ENCODE measurements at places on chromosomes 4 and X. TPM values are rescaled to one million over a fixed set of nuclear protein-coding genes. Genes with fewer than 3 reads are reported as not detected.

DNA sequence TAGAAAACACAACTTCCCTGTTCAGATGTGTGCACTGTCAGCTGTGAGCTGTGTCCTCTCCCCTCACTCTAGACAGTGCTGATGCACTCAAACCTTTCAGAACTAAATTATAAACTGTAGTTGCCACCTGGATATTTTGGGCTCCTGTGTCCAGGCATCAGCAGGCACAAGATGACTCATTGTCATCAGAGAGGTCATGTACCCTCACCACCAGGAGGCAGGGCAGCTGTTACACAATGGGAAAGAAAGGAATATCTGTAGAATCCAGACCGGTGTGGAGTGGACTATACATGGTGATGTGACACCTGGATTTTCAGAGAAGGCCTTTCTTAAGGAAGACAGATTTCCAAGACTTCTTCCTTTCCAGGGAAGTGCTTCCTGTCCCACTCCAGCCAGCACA lies 854.4 kb upstream of the AGA start:
- DNase-seq: no peak

DNA sequence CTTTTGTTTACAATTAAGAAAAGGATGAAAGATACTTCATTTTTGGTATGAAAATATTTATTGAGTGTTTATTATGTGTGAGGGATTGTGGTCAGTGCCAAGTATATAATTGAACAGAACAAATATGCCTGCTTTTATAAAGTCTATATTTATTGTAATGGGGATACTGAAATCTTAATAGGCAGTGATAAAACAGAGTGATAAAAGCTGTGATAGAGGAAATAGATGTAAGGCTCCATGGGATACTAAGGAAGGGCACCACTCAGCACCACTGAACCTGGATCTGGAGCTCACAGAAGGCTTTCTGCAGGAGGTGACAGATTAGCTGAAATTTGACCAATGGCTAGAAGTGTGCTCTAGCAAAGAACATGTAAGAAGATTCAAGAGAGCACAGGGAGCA lies 263.5 kb downstream of the C4orf33 start:
- DNase-seq: no peak

TNIP3 gene
- polyA plus RNA-seq: 1.1 TPM

ATP8A1 gene
- polyA plus RNA-seq: 42.7 TPM

GRCh38 chr4:11468901-11469300 lies 40.2 kb upstream of the HS3ST1 start:
- no peak for DNase-seq

GRCh38 chrX:10090319-10090718 lies 66.5 kb upstream of the CLCN4 start:
- DNase-seq: no peak

GRCh38 chrX:56802428-56802827 lies 73.4 kb downstream of the NBDY start:
- DNase-seq: no peak

All from right lung (tissue), 10 donors.